Hematopoietic multipotent progenitor cell treated with erythropoietin and hydrocortisone succinate and interleukin-3 and kit ligand, for 4 days (in vitro differentiated cells): ENCODE measurements at places on chromosomes 2 and 18.
A peak's percentile ranks its signal among the peaks of the same experiment; 100 is the strongest.

DNA sequence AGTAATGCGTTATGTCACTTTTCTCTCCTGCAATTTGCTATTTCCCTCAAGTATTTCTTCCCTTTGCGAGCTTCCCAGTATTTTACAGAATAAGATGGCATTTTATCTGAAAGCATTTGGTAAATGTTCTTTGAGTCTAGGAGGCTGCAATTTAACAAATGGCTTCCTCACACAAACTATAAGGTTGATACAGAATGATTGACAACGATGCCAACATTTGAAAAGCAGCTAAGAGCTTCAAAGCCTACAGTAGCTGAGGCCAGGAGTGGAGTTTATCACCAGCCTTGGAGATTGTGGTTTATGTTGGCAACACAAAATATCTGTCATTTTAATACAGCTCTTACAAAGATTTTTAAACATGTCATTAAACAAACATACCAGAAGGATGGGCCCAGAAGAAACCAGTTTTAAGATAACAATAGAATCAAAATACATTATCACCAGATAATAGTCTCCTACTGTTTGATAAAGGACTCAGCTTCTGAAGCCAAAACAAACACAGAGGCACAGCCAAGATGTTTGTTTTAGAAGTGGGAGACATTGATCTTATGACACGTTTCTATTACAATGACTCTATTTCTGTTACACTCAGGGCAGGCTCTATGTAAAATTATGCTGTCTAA is 711.4 kb upstream of the ACVR2A start:
- no peak for DNase-seq

DNA sequence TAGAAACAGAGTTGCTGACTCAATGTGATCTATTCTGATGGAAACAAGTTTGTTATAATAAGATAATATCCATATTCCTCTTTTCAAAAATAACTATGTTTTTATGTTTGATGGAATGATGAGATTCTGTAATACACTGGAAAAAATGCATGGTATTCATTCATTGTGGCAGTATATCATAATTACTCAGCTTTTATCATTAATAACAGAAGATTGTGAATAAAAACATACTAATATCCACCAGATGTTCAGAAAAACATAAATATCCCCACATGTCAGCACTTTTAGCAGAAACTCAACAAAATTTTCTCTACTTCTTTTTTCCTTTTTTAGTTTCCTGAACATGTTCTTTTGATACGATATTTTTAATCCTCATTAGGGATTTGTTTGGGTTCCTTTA is 130.9 kb upstream of the CAVIN2 start:
- DNase-seq: no peak

DNA sequence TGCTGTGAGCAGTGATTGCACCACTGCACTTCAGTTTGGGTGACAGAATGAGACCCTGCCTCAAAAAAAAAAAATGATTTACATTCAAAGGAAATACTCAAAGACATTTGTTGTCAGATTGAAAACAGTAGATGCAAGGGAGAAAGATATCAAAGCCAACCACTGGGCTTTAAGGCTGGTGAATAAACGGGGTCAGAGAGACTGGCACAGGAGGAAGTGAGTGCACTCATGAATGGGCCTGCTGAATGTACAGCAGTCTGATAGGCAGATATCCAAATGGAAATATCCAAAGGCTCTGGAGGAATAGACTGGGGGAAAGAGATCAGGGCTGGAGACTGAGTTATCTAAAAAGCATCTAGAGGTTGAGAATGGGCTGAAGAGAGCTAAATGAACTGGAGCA is 10.9 kb downstream of the RNF125 start:
- no peak for DNase-seq

- DNase-seq: peak; percentile 4
Measured at GRCh38 chr18:48080546-48080945, 150.1 kb upstream of the SMAD2 start.

GRCh38 chr18:35026407-35027061 is 14.7 kb upstream of the MAPRE2 start:
- DNase-seq: peak; percentile 57

GRCh38 chr2:15074319-15074718 is 441.8 kb downstream of the LRATD1 start:
- no peak for DNase-seq

- DNase-seq: no peak
Measured at GRCh38 chr2:155026651-155027174, 328.2 kb downstream of the KCNJ3 start.

DNA sequence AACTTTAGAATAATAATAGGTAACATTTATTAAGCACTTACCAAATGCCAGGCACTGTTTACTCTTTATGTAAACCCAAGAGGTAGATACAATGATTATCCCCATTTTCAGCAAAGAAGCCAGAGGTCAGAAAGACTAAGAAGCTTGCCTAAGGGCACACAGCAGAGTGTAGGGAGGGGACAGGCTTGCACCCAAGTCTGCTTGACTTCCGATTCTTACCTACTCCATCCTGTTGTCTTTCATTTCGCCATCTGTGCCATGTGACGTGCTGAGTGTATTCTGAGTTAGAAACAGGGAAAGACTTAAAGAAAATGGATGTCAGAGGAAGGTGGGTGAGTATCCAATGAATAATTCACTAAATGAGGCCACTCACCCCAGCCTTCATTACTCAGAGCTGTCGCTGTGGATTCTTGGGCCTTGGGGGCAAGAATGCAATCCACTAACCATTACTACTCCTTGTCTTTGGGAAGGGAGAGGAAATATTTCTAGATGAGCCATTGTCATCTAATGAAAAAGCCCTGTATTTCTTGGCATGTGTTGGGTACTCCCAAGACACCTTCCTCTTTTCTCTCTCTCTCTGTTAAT is 76.4 kb upstream of the BCL11A start:
- no peak for DNase-seq

DNA sequence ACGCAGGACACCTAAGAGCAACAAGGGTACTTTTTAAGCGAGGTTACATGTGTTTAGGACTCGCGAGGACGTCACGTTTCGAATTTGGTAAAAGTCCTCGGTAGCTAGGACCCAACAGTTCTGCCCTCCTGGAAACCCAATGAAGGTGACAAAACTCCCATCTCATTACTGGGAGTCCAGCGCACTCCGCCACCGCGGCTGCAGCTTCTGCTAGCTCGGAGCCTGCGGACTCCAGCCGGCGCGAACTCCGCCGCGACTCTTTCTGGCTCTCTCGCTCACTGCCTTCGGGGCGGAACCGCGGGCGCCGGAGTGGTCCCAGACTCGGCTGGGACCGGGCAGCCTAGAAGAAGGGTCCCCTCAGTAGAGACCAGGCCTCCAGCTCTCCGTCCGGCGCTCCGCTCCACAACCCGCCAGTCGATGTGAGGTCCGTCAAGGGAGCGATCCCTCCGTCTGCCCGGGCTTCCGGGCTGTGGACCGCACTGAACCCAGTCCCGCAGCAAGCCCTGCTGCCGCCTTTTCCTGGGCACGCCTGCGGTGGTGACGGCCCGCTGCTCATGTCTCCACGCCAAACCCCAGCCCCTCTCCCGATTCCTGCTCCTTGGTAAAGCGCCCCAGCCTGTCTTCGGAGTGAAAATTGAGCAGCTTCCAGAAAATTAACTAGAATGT is 3.0 kb upstream of the OSR1 start:
- DNase-seq: no peak

GRCh38 chr2:17894005-17894404 is 15.5 kb downstream of the KCNS3 start:
- no peak for DNase-seq

GRCh38 chr2:236545248-236545658 is 24.4 kb upstream of the ACKR3 start:
- no peak for DNase-seq

GRCh38 chr2:50225021-50225928 is 806.7 kb downstream of the NRXN1 start:
- DNase-seq: no peak

- no peak for DNase-seq
Measured at GRCh38 chr2:158300394-158300793, 156.2 kb downstream of the CCDC148 start.

DNA sequence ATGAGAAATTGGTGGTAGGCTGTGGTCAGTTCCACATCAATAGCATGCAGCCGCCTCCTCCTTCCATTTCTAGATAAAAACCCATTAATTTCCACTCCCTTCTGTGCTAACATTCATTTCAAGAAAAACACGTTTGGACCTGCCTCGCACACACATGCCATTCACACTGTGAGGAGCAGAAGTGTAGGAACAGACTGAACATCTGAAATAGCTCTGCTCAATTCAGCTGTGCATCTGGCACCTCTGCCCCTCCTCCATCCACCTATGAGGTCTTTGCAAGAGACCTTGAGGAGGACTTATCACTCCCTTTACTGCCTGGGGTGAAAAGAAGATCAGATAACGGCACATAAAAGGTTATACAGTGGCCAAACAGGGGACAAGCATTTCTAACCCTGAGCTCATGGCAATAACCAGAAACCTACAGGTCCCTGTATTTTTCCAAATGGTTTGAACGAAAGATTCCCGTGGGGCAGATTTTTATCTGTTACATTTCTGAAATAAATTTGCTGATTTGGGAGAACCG is 30.8 kb upstream of the LRP2 start:
- no peak for DNase-seq

GRCh38 chr2:129906139-129906860 is 73.2 kb upstream of the RAB6C start:
- DNase-seq: no peak

DNA sequence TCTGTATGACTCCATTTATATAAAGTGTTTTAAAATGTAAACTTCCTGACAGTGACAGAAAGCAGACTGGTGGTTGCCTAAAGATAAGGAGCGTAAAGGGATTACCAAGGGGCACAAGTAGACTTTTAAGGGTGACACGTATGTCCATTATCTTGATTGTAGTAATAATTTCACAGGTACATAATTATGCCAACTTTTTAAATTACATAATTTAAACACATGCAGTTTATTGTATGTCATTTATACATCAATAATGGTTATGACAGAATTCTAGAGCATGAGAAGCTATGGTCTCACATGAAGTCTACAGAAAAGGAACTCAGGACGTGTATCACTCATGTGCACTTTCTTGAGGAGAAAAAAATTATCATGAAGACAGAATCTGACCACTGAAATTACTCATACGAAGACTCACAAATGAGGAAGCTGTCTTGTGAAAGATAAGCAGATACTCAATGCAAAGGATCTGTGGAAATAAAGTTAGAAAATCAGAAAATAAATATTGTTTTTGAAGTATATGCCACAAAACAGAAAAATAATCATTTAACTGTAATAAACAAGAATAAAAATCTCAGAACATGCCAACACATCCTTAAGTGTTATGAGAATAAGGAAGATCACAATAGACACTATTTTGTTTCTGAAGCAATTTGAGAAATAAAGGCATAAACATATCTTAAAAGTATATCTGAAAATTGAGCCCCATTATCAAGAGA is 84.4 kb downstream of the TMEM131 start:
- peak; percentile 95 for DNase-seq

- no peak for DNase-seq
Measured at GRCh38 chr18:73638709-73639108, 508.9 kb downstream of the FBXO15 start.

DNA sequence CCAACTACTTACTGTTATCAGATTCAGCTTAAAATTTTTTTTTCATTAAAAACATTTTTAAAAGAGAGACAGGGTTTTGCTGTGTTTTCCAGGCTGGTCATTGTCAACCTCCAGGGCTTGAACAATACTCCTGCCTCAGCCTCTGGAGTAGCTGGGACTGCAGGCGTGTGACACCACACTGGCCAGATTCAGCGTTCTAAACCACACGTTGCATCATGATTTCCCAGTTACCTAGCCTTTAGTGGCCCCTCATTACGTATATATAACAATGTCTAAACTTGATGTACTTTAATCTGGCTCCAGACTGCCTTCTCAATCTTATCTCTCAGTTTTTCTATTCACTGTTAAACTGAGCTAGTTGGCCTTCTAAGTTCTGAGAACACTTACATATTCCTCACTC is 89.6 kb downstream of the COMMD1 start:
- peak; percentile 45 for DNase-seq

DNA sequence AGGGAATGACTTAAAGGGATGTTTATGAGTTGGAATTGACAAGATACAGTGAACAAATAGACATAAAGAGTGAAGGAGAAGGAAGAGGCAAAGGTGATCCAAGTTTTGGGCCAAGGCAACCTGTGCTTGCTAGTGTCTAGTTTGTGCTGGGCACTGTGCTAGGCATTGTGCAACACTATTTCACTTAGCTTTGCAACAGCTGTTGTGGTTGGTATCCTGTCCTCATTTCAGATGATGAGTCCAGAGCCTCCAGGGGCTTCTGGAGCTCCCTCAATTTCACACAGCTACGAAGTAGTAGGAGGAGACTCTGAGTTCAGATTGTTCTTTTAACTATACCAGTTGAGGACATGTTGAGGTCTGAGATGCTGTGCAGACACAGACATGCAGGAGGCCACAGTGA is 18.1 kb upstream of the LOXHD1 start:
- no peak for DNase-seq

DNA sequence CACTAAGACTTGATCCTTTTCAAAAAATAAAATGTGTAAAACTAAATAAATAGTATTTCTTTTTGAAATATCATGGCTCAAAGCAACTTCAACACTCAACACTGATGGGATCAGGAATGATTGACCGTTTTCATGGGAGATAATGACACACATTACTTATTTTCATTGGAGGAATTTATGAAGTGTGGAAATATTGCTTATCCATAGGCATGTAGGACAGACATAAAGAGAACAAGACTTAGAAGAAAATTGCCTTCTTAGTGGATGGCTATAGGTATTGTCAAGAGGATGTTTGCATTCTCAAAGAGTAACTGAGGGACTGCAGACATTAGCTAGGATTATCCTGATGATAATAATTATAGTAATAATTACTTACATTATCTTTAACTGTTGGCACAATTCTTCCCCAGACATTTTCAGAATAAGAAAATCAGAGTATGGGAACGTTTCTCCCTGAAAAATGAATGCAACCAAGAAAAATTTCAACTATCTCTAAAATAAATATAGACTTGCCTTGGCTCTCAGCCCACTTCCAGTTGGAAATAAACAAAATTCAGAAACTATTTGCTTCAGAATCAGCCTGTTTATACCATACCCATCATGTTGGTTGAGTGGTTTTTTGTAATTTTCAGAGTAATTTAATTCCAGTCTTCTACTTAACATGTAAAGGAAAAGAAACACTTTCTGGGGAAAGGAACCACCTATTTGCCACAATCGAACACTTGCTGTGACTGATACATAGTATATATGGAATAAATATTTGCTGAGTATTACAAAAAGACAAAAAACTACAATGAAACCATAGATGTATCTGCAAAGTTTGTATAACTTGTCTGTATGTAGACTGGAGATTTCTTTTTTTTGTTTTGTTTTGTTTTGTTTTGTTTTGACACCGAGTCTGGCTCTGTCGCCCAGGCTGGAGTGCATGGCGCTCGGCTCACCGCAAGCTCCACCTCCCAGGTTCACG is 165.7 kb downstream of the TMX3 start:
- DNase-seq: no peak
